ENCODE measurements at places on chromosomes 1 and 21.

- DNase-seq = no peak
These were observed 1.5 kb downstream of the HIPK1 start for GRCh38 chr1:113930499-113931161.

GRCh38 chr1:151945725-151946722 is 36.7 kb upstream of the THEM4 start:
- DNase-seq = peak; percentile 88

DNA sequence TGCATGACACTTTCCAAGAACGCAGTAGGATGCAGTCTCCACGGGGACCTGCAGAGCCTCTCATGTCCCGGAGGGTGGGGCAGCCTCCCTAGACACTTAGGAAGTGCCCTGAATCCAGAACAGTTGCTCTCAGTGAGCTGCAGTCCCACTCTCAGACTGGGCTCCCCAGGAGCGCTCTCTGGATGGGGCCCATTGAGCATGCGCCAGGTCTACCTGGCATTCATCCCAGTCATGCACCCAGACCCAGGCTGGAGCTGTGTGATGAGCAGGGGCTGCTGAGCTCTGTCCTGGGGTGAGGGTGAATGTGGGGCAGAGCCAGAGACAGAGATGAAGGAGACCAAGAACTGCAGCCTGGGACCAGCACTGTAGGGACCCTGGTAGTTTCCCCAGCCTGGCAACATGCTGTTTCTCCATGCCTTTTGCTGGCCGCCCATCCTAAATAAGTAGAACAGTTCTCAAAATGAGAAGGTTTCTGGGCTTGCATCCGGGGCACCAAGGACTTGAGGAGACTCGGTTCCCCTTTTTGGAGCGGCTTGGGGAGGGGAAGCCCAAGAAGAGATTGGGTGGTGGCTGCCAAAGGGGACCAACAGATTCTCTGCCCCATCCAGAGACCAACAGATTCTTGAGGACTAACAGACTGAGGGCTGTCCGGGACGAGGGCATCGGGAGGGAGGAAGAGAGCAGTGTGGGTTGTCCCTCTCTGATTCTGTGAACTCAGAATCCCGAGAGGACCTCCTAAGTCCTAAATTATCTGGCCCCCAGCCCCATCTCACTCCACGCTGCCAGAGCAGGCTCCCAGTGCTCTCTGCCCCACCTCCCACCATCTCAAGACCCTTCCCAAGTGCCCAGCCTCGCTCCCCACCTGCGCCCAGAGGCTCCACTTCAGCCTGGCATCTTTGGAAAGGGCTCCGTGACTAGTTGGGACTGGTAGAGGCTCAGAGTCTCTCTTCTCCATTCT is 1.0 kb upstream of the PGLYRP4 start:
- DNase-seq = peak; percentile 58

- DNase-seq = no peak
These were observed 2.3 kb upstream of the MKNK1 start for GRCh38 chr1:46606255-46606965.

DNA sequence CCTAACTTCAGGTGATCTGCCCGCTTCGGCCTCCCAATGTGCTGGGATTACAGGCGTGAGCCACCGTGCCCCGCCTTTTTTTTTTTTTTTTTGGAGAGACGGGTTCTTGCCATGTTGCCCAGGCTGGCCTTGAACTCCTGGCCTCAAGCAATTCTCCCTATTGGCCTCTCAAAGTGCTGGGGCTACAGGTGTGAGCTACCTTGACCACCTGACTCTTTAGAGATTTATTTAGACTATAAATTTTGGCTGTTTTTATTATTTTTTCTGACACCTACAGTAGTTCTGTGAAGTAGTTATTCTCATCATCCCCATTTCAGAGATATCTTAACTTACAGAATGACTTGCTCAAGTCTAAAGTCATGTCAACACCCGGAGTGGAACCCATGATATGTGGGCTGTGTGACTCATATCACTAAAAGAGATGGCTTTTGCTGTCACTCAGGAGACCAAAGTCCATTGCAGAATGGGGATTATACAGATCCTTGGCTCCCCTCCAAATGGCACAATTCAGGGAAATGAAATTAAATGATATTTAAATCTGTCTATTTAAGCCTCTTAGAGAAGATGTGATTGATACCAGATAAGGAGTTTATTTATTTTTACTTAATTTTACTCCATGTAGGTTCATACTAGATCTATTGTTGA is 93.2 kb downstream of the CTH start:
- no peak for DNase-seq

DNA sequence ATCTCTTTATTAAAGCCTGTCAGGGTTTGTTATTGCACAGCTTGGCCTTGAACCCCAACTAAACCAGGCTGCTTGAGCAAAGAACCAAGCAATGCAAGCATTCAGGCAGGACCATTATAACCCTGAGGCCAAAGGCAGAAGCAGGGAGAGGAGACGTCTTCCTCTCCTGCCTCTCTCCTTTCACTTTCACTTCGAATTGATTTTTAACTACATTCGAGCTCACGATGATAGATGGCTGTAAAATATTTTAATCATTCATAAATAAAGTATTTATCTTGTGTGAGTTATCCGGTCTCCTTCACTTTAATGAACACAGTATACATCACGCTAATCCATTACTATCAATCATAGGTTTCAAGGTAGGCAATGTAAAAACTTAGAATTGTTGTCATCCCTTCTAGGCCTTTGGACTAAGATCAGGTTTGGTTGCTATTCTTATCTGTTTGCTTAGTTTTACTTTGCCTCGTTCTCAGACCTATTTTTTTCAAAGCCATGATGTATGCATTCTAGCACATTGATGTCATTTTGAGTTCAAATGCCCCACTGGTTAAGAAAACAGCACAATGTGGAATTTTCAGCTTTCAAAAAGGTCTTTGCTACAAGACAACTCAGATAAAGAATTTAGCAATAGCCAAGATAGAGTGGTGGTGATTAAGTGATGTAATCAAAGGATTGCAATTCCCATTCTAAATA is 480.2 kb upstream of the RUNX1 start:
- DNase-seq = no peak

- no peak for DNase-seq
These were observed 12.1 kb downstream of the THRAP3 start for GRCh38 chr1:36236302-36236701.

GRCh38 chr1:60764489-60764888 is 317.9 kb upstream of the NFIA start:
- no peak for DNase-seq

DNA sequence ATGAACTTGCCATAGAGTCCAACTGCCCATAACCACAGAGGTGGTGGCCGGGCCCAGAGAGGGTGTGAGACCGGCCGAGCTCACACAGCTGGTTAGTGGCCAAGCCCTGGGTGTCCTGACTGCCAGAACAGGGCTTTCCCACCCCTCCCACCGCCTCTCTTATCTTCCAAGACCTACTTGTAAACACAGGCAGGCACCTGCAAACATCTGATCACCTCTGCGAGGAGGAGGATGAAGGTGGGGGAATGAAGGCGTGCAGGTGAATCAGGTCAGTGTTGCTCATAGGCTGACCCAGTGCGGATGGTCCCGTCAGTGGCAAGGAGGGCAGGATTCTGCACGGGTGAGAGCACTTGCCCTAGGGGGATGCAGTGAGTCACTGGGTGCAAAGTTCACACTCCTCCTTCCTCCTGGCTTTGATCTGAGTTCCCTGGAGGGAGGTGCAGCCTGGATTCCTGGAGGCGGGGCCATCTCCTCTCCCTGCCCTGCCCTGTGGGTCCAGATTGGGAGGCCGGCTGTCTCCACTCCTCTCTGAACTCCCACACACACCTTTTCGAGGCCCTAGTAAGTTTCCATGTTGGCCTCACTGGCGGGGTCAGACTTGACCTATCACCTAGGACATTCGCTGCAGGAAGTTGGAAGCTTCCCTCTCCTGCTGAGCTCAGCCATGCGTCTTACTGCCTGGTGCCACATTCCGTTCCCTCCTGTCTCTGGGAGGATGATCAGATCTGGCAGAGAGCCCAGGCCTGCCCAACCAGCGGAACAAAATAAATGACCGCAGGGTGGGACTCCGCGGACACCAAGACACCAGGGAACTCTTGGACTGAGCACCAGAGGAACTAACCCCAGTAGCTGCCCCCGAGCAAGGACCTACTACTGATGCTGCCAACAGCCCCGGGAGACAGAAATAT is 7.3 kb downstream of the UQCRHL start:
- peak; percentile 42 for DNase-seq

- no peak for DNase-seq
These were observed 66.7 kb downstream of the TEX35 start for GRCh38 chr1:178579562-178579961.

GRCh38 chr1:234014208-234014607 is 109.7 kb downstream of the SLC35F3 start:
- no peak for DNase-seq

DNA sequence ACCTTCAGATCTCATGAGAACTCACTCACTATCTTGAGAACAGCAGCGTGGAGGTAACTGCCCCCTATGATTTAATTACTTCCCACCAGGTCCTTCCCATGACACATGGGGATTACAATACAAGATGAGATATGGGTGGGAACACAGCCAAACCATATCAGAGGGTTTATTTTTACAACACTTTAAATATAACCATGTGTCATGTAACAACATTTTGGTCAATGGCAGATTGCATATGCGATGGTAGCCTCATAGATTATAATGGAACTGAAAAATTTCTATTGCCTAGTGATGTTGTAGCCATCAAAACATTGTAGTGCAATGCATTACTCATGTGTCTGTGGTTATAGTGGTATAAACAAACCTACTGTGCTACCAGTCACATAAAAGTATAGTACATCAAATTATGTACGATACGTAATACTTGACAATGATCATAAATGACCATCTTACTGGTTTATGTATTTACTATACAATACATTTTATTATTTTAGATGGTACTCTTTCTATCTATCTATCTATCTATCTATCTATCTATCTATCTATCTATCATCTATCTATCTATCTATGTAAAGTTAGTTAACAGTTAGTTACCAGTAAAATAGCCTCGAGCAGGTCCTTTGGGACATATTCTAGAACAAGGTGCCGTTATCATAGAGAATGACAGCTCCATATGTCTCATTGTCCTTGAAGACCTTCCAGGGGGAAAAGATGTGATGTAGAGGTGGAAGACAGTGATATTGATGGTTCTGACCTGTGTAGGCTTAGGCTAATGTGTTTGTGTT is 12.6 kb upstream of the S100B start:
- DNase-seq = no peak
